ENCODE measurements at places on chromosomes 16 and 17.
A peak's percentile ranks its signal among the peaks of the same experiment; 100 is the strongest.

GRCh38 chr17:79844869-79845600, 5.8 kb upstream of the CBX4 start:
- DNase-seq = no peak

- DNase-seq = no peak
Measured at GRCh38 chr16:27317320-27317719, 3.5 kb downstream of the IL4R start.

- no peak for DNase-seq
Measured at GRCh38 chr16:24164416-24164815, 91.7 kb upstream of the CACNG3 start.

DNA sequence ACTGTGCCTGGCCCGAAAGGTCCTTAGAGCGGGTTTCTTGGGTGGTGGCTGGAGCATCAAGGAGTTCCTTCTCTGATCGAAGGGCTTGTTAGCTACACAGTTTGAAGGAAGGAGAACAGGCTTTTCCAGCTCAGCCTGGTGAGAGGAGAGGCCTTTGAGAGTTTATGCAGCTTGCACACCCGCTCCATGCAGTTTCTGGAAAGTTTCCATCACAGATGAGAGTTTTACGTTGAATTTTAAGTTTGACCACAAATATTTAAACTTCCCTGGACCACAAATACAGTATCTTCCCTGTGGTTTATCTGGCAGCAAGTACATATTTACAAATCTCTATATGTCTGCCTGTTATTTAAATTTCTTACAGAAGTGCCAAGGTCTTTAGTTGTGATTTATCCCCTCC, 56.8 kb downstream of the HIC1 start:
- DNase-seq = no peak

DNA sequence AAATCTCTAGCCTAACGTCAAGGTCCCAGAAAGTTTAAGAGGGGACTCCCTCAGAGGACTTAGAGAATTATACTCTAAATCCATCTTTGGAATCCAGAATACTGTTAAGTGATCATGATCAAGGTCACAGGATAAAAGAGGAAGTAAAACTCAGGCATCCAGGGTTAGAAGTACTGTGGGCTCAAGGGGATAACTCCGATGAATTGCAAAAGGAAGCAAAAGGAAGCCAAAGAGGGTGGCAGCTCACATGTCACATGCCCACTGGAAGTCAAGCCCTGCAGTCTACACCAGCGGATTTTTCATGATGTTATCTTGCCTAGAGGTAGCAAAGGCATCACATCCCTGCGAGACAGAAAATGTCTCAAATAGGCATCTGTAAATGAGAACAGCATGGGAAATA, 3.8 kb downstream of the ZNF821 start:
- DNase-seq = no peak

- DNase-seq = no peak
Measured at GRCh38 chr17:34055606-34056005, 199.5 kb upstream of the CCL2 start.

DNA sequence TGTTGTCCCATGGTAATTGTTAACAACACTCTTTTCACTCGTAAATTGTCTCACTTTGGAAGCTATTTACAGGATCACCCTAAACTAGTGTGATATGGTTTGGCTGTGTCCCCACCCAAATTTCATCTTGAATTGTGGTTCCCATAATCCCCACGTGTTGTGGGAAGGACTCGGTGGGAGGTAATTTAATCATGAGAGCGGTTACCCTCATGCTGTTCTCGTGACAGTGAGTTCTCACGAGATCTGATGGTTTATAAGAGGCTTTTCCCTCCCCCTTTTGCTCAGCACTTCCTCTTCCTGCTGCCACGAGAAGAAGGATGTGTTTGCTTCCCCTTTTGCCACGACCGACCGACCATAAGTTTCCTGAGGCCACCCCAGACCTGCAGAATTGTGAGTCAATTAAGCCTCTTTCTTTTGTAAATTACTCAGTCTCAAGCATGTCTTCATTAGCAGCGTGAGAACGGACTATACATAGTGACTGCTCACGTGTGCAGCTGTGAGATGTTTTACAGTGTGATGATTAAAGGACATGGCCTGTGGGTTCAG, 34.4 kb downstream of the DNAH3 start:
- no peak for DNase-seq

- no peak for DNase-seq
Measured at GRCh38 chr16:22671301-22672076, 142.5 kb upstream of the HS3ST2 start.

GRCh38 chr17:57988301-57989250, 522 bp upstream of the VEZF1 start:
- peak; percentile 34 for DNase-seq

DNA sequence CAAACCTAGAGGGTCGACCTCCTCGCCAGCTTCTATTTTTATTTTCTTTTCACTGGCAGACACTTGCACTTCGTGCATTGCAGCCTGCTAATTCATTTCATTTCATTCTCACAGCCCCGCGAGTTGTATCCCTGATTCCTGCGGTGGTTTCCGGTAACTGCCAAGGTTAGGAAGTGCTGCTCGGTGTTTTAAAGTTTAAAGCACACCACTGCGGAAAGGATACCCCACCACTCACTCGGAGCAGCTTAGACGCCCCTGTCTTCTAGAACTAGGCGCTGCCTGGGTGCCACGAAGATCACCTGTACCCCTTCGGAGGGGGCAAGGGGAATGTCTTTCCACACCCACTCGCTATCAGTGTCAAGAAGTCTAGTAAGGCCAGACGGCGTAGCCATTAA, 509 bp downstream of the CNEP1R1 start:
- DNase-seq = no peak

DNA sequence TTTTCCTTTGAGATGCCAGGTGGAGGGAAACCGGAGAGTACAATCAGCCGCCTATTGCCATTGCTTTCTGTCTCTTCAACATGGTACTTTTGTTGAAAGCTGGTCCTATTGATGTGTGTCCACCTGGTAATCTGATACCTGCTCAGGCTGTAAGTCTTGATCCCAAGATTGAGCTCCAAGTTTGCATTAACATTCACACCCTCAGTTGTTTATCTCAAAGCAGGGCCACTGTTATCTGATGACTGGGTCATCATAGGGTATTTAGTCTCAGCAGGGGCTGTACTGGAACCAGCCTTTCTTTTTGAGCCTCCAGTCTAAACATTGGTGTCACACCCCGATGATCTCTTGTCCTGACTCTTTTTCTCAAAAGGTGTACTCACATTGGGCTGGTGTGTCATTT, 370.3 kb upstream of the TOM1L1 start:
- DNase-seq = no peak

DNA sequence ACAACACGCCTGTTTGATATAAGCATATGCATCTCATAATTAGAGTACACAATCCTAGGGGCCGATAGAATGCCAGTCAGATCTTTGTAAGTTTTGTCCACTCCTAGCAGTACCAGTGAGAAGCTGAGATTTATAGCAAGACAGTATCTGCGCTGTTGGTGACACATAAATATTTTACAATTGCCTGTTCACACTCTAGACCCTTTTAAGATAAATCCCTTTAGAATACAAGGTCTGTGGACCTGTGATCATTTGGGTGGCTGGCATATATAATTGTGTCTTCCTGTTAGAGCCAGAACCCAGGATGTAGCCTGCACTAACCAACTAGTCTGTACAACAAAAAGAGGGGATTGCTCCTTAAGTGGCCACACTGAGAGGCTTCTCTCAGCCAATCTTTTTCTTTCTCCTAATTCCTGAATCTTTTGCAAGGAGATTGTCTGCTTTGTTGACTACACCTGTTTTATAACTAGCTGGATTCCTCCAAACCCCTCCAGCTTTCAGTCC, 74.7 kb downstream of the WIPI1 start:
- no peak for DNase-seq

GRCh38 chr16:78251115-78251514, 151.7 kb downstream of the WWOX start:
- no peak for DNase-seq

- no peak for DNase-seq
Measured at GRCh38 chr17:79246225-79247190, 171.9 kb downstream of the ENGASE start.

DNA sequence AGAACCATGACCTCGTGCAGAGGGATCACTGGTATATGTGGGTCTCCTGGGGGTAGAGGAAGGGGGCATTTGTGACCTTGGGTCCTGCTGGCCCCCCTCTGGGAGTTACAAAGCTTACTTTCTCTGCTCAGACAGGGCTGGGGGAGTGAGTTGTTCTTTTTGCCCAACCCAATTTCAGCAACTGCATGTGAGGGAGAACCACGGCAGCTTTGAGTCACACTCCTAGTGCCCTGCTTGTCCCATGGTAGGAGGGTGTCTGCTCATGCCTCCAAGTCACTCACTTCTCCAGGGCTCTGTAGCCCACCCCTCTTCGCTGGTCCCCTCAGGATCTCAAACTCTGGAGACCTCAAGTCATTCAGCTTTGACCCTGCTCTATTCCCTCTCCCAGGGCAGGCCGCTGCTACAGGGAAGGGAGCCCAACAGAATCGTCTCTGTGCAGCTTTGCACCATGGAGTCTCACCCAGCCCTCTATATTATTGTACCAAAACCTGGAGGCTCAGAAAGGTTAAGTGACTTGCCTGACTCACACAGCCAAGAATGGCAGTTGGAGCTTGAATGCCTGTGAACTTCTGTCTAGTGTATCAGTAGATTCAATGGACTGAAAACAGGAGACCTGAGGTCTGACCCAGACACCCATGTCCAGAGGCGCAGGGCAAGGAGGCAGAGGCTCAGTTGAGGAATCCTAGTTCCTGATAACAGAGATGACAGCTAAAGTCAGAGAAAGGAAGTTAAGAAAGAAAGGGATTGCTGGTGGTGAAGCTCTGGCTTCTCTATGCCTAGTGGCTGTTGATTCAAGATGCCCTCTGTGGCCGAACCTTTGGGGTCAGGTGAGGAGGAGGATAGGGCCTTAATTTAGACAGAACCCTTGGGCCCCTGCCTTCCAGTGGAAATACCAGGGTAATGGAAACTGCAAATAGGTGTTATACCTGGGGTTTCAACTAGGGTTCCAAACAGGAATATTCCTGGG, 14.6 kb upstream of the ETV4 start:
- DNase-seq = no peak

GRCh38 chr16:87040169-87041117, 276.7 kb downstream of the C16orf95 start:
- no peak for DNase-seq

GRCh38 chr17:1391577-1391976, 8.4 kb downstream of the YWHAE start:
- no peak for DNase-seq

GRCh38 chr16:90050969-90051368, 26.2 kb downstream of the PRDM7 start:
- no peak for DNase-seq

GRCh38 chr16:57724531-57724930, 11.0 kb upstream of the KATNB1 start:
- DNase-seq = no peak

DNA sequence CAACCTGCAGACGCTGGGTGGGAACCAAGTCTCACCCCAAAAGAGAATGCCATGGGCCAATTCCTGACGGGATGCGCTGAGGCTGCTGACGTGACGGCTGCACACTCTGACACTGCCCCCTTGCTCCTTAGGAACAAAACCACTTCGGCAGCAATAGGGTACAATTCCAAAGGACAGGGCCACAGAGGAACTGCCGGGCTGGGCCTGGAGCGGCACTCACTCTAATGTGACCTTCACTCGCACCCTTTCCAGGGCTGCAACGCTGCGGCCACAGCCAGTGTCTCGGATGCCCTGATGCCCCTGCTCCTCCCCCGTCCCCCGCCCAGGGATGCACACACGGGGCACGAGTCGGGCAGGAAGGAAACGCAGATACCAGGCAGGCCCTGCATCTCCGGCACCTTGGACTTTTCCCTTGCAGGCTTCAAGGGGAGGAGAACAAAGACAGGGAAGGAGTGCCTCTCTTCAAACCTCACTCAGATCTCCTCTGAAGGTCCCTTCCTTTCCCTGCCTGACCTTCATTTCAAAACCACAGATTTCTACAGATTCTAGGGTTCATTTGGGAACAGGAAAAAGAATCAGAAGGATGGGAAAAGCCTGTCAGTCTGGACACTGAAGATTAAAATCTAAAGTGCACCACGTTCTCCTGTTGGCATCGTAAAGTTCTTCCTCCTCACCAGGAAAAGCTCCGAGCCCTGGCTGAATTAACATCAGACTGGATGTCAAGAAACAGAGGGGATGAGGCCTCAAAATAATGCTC, 2.3 kb downstream of the PITPNA start:
- DNase-seq = no peak

DNA sequence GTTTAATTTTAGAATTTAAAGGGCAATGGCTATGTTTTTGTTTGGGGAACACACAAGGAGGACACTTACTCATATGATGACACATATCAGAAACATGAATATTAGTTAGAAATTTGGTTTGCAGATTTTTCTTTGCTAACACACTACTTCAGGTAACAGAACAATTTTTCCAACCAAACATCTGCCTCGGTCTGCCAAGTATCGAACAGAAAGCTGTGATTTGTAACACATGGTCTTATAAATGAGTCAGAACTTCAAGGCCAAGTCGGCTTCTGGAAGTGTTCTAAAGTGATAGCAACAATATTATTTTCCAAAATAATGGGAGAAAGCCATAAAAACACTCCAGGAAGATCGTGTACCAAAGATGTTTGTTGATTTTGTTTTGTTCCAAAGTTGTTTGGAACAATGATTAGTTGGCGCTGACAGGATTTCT, 75.9 kb upstream of the PMFBP1 start:
- DNase-seq = no peak

- DNase-seq = no peak
Measured at GRCh38 chr17:81015136-81015535, 19.8 kb upstream of the BAIAP2 start.

DNA sequence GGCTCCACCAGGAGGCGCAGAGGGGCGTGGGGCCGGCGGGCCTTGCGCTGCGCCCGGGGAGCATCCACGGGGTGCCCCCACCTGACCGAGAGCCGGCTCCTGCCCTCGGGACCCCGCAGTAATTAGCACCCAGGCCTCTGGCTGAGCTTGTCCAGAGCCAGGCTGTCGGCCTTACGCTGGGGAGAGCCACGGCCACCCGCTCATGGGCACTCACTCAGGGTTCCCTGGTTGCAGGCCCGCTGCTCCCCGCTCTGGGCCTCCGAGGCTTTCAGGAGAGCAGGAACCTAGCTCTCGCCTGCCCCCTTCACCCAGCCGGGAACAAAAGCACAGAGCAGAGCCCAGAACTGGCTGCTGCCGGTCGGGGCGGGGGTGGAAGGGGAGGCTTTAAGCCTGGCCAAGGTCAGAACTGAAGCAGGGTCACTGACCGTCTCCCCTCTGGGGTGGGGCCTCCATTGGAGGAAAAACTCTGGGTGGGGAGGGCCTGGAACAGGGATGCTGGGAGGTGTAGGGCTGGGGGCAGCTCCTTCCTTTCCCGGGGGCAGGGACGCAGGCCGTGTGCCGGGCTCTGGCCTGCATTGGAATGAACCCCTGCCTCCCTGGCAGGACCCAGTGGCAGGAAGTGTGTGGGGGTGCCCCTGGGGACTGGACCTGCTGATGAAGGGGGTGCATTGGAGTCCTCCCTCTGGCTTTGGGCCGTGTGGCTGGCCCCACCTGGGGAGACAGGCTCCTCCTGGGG, 12.3 kb downstream of the GLIS2 start:
- DNase-seq = no peak

All from stimulated activated CD8-positive, alpha-beta memory T cell treated with anti-CD3 and anti-CD28 coated beads, Interleukin-15, amount 100 ng/mL, for 1 hour (primary cell).